ENCODE measurements at places on chromosomes 7 and 10. TPM values are rescaled to one million over a fixed set of nuclear protein-coding genes. Genes with fewer than 3 reads are reported as not detected.

- DNase-seq = no peak
These were observed 416.7 kb downstream of the ARL4A start for GRCh38 chr7:13104128-13104527.

The FAM237B gene
- total RNA-seq = not detected

GRCh38 chr10:60176925-60177324 lies 212.8 kb downstream of the ANK3 start:
- DNase-seq = no peak

DNA sequence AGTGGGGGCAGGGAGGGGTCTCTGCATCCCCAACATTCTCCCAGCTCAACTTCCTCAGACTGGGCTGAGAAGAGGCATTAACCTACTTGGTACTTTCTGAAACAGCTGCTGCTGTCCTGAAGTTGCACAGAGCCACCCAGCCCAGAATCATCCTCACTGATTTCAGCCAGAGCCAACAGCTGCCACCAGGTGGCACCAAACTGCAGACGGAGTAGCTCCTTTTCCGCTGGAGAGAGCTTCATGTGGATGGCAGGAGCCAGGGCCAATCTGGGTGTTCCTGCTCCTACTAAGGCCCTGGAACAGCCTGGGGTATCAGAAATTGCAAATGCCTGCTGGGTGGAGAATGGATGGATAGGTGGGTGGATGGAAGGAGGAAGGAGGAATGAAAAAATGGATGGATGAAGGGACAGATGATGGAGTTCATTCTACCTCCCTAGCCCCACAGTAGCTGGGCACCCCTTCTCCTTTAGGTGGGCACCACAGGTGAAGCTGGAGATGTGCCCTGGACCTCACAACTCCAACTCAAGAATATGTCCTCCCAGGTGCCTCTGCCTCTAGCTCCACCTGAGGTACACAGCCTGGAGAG lies 11.8 kb upstream of the DRGX start:
- DNase-seq = peak; percentile 78

The UNCX gene
- not detected for total RNA-seq

DNA sequence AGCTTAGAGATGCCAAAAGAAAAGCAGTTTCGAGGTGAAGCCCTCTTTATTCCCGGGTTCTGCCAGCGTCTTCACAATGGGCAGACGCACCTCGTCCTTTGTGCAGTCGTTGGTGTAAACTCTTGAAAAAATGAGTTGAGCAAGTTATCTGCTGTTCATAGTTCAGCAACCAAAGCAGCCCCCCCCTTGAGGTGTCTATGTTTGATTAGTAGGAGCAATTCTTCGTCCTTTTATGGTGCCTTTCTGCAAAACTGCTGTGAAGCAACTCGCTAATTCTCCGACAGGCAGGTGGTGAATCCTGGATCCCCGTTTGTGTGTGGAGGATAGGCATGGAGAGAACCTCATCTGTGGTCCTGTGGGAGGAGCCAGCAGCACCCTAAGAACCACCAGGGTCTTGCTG lies 234.5 kb downstream of the GLRX3 start:
- DNase-seq = no peak

- DNase-seq = no peak
These were observed 107.7 kb upstream of the KLF6 start for GRCh38 chr10:3892440-3893425.

- no peak for DNase-seq
These were observed 27.2 kb downstream of the NUDCD3 start for GRCh38 chr7:44463169-44463808.

- DNase-seq = no peak
These were observed 1.3 kb downstream of the MBLAC1 start for GRCh38 chr7:100127866-100128636.

- DNase-seq = peak; percentile 63
These were observed 165.1 kb downstream of the GLRX3 start for GRCh38 chr10:130301021-130301892.

The VAX1 gene
- not detected for total RNA-seq

DNA sequence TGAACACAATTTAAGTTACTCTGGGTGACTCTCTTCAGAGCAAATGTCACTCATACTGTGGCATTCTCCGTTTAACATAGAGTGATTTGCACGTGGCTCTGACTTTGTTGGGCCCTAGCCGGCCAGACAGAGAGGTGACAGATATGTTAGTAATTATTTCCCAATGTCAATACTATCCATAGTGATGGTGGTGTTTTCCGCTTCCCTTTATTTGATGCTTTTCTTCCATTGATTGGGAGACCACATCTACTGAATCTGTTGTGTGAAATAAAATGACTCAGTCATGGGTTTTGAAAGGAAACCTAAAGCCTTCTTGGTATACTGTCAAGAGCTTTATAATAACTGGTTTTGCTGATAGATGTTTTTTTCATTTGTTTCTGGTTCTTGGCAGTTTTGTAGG lies 7.4 kb downstream of the AVL9 start:
- DNase-seq = no peak

DNA sequence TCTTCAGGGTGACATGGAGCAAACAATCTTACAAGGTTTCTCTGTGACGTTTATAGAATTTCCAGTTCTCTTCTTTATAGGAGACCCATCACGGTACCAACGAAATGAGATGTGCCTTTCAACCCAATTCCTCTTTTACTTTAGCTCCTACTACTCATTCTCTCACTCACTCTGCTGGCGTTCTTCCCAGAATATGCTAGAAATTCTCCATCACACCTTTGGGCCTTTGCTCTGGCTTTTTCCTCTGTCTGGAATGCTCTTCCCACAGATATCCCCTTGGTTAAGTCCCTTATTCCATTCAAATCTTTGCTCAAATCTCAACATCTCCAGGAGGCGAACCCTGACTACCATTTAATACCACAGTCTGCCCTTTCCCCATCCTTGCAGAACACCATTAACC lies 39.0 kb downstream of the SEMA3C start:
- DNase-seq = no peak

DNA sequence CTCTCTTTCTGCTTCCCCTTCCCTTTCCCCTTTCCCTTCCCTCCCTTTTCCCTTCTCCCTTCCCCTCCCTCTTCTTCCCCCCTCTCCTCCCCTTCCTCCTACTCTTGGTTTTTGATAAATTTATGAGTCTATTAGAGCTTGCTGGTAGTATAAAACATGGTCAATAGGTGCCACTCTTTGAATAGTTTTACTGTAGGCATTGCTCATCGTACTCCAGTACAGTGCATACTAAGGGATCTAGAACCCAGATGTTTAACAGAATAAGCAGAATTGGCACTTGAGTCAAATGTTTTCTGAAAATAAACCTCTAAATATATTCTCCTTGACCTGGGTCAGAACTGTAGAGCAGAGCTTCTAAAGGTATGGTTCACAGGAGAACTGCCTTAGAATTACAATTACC lies 126.7 kb downstream of the SORCS3 start:
- DNase-seq = no peak

The CPA5 gene
- not detected for total RNA-seq

GRCh38 chr7:24175603-24176002 lies 108.4 kb upstream of the NPY start:
- DNase-seq = no peak

The HKDC1 gene
- 4.5 TPM for total RNA-seq

- DNase-seq = peak; percentile 15
These were observed 191.0 kb downstream of the LSM5 start for GRCh38 chr7:32299133-32299702.

- DNase-seq = no peak
These were observed 16.3 kb downstream of the ELMO1 start for GRCh38 chr7:37432281-37432920.

DNA sequence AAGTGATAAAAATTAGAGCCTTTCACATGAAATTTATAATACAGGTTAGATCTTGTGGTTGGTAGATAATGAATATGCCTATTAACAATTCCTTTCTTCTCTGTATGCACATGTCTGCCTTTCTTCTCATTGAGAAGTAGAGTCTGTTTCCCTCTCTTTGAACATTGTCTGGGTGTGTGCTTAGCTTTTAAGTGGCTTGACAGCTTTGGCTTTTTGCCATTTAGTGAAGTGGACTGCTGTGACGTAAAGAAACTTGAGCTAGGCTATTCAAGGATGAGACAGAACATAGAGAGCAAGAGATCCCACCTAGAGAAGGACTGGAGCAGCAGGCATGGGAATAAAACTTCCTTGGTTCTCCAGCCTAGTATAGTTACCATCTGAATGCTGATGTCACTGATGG lies 996.7 kb upstream of the CELF2 start:
- no peak for DNase-seq

DNA sequence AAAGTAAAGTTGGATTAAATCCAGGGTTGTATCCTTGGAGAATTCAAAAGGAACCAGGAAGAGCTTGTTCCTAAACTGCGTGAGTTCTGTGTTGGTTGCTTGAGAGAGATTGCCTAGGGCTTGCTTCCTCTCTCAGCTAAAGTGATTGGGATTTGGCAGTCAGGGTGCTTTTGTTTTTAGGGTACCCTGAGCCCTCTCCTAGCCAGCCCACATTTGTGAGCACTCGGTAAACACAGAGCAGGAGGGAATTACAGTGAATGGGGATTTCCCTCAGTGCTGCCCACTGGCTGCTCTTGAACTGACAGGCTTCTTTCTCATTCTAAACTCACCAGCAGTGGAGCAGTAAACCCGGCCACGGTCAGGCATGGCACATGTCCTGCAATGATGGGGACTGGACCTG lies 146.9 kb downstream of the TPST1 start:
- DNase-seq = no peak

GRCh38 chr10:94205396-94205831 lies 157.3 kb downstream of the NOC3L start:
- DNase-seq = no peak

- no peak for DNase-seq
These were observed 38.9 kb downstream of the CREB3L2 start for GRCh38 chr7:137962875-137963507.

GRCh38 chr10:48821692-48822091 lies 117.9 kb downstream of the LRRC18 start:
- DNase-seq = no peak
